ENCODE measurements at places on chromosomes 6 and 20.

GRCh38 chr6:155943635-155944034 lies 488.0 kb upstream of the NOX3 start:
- no peak for DNase-seq

- no peak for DNase-seq
Observed at GRCh38 chr6:30889921-30890645, 5.8 kb downstream of the DDR1 start.

DNA sequence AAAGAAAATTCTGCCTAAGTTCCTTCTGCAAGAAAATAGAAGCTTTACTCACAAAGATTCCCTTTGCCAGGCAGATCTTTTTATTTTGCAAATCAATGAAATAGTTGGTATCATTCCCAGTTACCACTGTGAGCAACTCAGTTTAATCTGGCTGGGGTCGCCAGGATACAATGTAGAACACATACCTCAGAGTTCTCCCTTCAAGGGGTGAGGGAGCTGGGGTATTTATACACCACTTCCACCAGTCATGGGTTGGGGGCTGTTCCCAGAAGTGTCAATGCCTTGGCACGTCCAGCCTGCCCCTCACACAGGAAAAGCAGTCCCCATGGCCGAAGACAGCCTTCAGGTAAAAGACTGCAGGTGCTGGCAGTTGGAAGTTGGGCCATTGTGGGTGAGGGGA lies 86.2 kb downstream of the SLC24A3 start:
- no peak for DNase-seq

- no peak for DNase-seq
Observed at GRCh38 chr6:4447639-4448330, 312.4 kb upstream of the ECI2 start.

GRCh38 chr6:25250878-25251277 lies 28.3 kb upstream of the CARMIL1 start:
- no peak for DNase-seq

All from GM19239 (cell line).